ENCODE measurements at places on chromosomes 13 and 19.
A peak's percentile ranks its signal among the peaks of the same experiment; 100 is the strongest.

GRCh38 chr13:113635709-113636108 is 22.3 kb downstream of the ATP4B start:
- DNase-seq: no peak

DNA sequence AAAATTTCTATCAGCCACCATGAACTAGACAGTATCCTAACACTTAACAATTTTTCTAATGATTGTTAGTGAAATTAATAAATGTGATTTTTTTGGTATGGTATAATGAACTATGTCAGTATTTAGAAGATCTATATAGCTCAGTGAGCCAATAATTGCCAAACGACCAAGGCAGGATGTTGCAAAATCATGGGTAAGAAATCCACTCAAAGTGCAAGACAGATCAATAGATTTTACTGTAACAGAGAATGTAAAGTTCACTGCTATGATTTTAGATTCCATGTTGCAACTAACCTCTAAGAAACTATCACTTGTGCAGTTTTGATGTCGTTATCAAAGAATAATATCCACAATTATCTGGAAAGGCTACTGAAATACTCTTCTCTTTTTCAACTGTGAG is 44.0 kb upstream of the MYCBP2 start:
- DNase-seq: no peak

GRCh38 chr13:114339857-114340534 is 25.7 kb downstream of the CHAMP1 start:
- DNase-seq: no peak

DNA sequence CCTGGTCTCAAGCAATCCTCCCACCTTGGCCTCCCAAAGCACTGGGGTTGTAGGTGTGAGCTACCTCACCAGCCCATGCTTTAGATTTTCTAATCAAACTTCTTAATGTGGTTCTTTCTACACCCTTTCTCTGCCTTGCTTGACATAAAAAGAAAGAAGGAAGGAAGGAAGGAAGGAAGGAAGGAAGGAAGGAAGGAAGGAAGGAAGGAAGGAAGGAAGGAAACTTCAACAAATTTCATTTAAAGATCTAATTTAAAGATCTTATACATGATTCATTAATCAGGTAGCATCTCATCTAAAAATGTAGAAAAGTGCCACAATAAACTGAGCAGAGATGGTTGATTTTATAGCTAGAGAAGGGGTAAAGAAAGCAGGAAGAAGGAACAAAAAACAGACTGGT is 215.0 kb downstream of the DIAPH3 start:
- no peak for DNase-seq

DNA sequence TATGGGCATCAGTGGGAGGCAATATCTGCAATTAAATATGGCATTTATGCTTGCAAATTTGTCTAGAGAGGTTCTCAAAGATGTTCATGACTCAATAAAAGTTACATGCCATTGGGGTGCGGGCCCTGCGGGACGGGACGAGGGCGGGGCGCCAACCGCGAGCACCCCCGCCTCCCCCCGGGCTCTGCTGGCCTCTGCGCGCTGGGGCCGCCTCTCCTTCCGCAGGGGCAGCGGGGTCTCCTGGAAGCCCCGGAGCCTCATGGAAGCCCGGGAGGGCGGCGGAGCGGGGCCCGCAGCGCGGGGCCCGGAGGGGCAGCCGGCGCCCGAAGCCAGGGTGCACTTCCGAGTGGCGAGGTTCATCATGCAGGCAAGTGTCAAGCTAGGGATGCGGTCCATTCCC is 179.2 kb downstream of the TPTE2 start:
- DNase-seq: no peak

DNA sequence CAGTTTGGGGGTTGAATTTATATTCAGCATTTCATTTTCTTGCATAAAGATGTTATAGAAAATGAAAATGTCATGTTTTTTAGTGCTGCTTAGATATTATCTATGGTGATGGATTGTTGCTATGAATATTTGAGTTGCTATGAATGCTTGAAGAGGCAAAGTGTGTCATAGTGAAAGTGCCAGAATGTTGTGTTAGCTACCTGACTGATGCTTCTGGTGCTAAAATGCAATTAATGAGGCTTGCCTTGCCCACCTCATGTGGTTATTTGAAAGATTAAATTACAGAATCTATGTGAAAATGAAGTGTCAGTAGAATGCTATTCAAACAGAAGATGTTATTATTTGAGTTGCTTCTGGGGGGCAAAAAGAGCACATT is 62.7 kb upstream of the MYCBP2 start:
- DNase-seq: no peak

DNA sequence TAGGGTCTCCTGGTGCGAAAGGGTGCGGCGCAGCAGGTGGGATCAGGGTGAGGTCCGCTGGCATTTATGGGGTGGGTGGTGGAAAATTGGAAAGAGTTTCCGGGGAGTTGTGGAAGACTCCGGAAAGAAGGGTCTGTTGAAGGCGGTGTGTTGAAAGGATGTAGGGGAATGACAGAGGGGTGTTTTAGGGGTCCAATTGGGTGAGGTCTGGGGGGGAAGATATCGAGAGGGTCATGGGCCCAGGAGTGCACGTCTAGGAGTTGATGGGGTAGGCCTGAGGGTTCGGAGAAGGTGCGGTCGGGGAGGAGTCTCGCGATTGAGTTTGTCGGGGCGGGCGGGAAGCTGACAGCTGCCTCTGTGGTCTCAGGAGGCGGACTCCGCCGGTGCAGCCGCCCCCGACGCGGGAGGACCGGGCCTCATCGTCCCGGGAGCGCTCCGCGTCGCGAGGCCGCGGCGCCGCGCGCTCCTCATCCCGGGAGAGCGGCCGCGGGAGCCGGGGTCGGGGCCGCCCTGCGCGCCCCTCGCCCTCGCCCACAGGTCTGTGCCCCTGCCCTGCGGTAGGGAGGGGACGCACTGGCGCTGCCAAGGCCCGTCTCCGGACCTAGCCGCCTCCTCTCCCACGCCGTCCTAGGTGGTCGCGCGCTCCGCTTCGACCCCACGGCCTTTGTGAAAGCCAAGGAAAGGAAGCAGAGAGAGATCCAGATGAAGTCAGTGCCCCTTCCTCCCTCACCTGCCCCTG is 7.0 kb downstream of the PGLYRP1 start:
- no peak for DNase-seq

- no peak for DNase-seq
Observed at GRCh38 chr13:100944791-100945345, 270.3 kb upstream of the TMTC4 start.

- DNase-seq: peak; percentile 69
Observed at GRCh38 chr19:48319647-48320541, 5.5 kb upstream of the EMP3 start.

- DNase-seq: no peak
Observed at GRCh38 chr13:107095876-107096275, 527.9 kb upstream of the ARGLU1 start.

- no peak for DNase-seq
Observed at GRCh38 chr13:23643338-23644125, 73.3 kb downstream of the TNFRSF19 start.

DNA sequence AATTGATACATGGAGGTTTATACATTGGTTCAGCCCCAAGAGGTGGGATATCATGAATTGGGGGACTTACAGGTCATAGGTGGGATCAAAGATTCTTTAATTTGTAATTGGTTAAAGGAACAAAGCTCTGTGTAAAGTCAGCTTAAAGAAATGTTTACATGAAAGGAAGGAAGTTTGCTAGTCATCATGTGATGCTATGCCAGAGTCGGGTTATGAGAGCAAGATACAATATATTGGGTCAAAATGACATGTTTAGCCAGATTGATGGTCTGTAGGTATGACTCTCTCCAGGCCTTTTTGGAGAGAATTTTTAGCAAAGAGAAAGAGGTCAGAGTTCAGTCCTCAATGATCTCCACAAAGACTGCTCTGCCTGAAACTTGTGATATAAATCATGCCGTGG is 5.3 kb upstream of the CYSLTR2 start:
- DNase-seq: no peak

- DNase-seq: no peak
Observed at GRCh38 chr13:109704771-109705635, 81.4 kb downstream of the IRS2 start.

DNA sequence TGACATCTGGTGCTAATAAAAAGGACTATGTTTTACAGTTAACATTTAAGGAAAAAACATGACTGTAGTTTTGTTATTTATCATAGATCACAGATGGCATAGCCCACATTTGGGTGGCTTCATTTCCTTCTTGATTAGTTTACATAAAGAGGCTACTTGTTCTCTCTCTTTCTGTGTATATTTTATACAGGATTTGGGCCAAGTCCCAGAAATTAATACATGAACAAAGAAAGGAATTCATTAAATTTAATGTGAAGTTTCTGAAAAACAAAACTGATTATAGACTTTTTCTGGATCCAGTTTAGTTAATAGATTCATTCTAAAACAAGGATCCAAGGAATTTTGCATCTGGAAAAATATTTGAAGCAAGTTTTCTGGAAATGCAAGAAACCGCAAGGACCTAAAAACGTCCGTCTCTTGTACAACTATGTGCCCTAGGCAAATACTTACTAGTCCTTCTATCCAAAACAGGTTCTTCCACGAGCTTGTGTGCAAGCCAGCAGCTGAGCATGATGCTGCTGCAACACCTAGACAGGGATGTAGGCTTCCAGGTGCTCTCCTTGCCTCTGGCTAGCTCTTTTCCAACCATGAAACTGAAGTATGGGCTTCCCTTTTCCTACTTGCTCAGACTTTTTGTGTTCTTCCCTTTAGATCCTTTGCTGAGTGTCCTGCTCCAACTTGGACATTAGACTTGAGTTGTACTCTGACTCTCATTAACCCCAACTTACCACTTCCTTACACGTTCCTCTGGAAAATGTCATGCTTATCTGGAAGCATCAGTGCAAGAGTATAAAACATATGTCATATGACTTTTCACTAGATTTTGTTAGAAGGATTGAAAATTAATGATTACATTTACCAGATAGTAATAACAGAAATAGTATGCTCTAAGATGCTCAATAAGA is 161.5 kb upstream of the STARD13 start:
- DNase-seq: no peak

DNA sequence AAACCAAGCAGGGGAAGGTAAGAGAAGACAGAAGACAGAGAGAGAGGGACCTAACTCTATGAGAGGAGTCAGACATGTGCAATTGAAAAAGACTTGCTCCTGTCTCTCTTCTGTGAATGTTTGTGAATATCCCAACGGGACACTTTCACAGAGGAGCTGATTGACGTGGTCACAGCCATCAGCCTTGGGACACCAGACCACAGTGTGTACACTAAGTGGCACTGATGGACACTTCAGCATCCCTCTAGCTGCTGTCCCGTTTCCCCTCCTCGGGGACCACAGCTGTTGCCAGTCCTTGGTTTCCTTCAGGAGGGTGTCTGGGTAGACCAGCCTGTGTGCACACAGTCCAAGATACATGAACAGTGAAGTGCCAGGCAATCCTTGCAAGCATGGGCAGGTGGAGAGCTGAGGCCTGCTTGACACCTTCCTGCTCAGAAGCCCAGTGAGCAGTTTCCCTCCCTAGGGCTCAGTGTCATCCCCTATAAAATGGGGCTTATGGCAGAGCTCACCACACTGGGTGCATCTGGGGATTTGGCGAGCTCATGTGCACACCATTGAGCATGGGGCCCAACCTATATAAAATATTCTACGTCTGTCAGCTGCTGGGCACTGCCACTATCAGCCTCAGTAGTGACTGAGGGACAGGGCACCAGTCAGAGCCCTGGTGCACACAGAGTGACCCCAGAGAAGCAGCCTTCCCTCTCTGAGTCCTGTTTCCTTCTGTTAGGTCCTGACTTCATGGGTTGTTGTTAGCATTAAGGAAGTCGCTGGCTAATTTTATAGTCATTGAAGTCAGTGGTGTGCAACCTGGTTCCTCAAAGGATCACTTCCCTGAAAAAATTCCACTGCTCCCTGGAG is 4.3 kb upstream of the USF2 start:
- no peak for DNase-seq

DNA sequence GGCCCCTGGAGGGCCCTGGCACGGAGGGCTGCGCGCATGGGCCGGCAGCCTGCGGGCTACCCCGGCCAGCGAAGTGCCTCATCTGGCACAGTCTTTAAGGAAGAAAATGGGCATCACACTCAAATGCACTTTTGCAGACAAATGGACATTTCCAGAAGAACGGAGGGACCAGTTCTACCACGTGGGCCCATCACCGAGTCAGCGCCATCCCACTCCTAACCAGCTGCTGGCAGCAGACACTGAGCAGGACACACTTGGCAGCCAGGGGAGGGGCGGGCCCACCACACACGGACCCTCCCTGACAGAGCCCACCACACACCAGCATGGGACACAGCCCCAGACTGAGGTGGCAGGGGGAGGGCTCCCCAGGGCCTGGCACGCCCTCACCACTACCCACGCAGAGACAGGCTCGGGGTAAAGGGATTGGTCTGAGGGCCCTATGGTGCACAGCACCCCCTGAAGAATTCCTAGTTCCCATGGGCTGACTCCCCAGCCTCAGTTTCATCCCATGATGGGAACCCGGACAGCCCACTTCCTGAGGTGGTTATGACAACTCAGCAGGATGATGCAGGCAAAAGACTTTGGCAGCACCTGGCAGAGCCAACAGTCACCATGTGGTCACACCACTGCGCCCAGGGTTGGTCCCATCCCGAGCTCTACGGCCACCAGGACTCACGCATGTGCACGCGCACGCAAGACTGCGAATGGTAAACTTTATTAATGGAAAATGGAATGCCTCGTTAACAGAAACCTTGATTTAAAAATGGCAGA is 18.7 kb upstream of the TINCR start:
- DNase-seq: no peak

- no peak for DNase-seq
Observed at GRCh38 chr19:367561-367960, 23.0 kb upstream of the MIER2 start.

GRCh38 chr13:70191034-70191433 is 82.8 kb upstream of the KLHL1 start:
- no peak for DNase-seq

DNA sequence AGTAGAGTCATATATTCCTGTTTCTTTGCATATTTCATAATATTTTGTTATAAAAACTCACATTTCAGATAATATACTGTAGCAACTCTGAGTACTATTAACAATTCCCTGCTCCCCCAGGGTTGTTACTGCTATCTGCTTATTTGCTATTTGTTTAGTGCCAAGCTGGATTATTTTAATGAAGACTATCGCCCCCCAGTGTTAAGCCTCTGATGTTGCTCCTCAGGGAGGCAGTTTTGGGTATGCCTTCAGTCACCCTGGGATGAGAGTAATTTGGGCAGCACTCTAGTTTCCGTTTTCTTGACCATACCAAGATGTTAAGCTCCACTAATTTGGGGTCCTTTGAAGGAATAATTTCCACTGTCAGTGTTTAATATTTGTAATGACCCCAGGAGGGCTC is 46.0 kb downstream of the MICU2 start:
- DNase-seq: no peak

GRCh38 chr19:57110592-57111328 is 9.0 kb upstream of the USP29 start:
- DNase-seq: no peak

- no peak for DNase-seq
Observed at GRCh38 chr13:33174931-33175330, 110.6 kb downstream of the STARD13 start.

GRCh38 chr13:34167347-34167746 is 349.4 kb downstream of the RFC3 start:
- no peak for DNase-seq

Measured in smooth muscle cell of the brain vasculature (primary cell).